ENCODE measurements at places on chromosomes 16 and 17.

DNA sequence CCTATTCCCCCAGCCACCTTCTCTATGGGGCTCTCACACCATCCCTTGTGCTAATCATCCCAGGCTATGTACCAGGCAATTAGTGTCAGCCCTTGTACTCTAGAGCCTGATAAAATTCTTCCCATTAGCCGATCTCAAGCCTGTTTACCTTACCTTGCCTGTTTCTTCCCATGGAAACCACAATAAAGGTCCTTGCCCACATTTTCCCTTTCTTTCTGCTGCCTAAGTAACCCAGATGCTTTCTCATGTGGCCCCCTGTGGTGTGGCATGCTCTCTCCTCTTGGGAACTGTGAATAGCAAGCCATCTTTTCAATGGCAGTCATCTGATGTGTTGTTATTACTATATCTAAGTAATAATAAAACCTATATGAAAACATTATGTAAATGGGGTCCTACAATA is 265.8 kb upstream of the ELAC2 start:
- DNase-seq, result no peak

DNA sequence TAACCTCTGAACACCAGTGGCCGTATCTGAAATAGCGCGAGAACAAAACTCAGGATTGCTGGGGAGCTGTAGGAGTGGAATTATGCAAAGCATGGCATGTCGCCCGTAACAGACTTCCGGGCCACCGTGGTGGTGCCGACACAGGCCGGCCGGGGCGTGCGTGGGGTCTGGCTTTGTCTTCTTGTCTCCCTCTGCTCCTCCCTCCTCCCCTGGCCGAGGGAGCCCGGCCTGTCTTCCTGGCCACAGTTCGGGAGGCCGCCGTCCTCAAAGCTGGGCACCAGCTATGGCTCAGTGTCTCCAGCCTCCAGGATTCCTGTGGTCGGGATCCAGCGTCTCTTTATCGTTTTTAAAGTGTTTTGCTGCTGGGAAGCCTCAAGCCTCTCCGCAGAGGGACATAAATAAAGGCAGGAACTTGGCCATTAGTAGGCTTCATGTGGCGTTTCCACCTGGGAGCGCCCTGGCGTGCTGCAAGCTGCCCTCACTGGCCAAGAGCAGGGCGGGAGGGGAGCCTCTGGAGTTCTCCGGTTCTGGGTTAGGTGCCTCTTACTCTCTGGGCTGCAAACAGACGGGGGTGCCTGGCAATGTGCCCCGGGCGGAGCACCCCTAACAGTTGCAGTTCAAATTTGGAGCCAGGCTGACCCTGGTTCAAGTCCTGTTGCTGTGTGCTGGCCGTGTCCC is 22.0 kb upstream of the NPTX1 start:
- no peak for DNase-seq

DNA sequence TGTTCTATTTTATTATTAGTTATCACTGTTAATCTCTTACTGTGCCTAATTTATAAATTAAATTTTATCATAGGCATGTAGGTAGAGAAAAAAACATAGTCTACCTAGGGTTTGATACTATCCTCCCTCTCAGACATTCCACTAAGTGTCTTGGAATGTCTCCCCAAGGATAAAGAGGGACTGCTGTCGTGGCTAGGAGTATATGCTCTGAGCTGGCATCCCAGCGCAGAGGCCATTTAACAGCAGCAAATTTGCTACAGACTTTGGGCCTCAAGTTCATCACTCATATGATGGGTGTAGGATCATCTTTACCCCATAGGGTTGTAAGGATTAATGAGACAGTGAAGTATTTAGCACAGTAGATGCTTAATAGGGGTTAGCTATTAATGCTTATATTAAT is 56.7 kb downstream of the ZFHX3 start:
- no peak for DNase-seq

GRCh38 chr17:79023886-79024771 is at the start of gene C1QTNF1:
C1QTNF1 (plus strand) TSS chr17:79024169; CDS start chr17:79043969, 19,800 bp downstream.
- DNase-seq, result no peak

DNA sequence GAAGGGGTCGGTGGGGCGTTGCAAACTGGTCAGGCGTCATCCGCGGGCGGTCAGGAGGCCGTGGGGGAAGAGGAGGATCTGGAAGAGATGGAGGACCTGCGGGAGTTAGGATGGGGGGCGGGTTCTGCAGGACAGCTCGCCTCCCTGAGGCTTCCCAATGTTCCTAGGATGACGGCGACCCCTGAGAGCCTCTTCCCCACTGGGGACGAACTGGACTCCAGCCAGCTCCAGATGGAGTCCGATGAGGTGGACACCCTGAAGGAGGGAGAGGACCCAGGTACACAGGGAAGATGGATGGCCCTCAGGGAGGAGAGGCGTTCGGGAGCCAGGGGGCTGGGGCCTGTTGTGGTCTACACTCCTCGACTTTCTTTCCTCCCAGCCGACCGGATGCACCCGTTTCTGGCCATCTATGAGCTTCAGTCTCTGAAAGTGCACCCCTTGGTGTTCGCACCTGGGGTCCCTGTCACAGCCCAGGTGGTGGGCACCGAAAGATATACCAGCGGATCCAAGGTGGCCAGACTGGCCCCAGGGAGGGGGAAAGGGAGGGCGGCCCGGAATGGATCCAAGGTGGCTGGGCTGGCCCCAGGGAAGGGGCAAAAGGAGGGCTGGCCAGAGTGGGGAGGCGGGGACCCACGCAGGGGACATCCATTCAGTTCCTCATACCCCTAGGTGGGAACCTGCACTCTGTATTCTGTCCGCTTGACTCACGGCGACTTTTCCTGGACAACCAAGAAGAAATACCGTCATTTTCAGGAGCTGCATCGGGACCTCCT is 839 bp downstream of the PLD2 start:
- peak; percentile 16 for DNase-seq

DNA sequence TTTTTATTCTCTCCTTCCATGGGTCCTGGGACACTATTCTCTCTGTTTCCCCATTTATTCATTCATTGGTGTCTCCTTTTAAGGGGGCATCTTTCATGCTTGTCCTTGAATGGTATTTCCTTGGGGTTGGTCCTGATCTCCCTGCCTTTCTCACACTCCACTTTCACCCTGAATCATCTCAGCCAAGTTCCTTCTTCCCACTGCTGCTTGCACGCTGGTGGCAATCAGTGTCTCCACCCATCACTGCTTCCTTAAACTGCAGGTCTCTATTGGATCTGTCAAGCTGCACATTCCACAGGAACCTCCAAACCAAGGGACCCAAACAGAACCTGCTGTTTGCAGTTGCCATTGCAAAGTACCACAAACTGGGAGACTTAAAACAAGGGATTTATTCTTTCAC is 89.3 kb upstream of the SDK2 start:
- DNase-seq, result no peak

GRCh38 chr16:72921620-72922019 is 126.3 kb downstream of the ZFHX3 start:
- DNase-seq, result peak; percentile 78

- DNase-seq, result no peak
Observed at GRCh38 chr16:5228369-5228768, 130.8 kb upstream of the EEF2KMT start.

All from substantia nigra (tissue), 51 donors.